ENCODE measurements at places on chromosomes 6 and 20.
A peak's percentile ranks its signal among the peaks of the same experiment; 100 is the strongest.

DNA sequence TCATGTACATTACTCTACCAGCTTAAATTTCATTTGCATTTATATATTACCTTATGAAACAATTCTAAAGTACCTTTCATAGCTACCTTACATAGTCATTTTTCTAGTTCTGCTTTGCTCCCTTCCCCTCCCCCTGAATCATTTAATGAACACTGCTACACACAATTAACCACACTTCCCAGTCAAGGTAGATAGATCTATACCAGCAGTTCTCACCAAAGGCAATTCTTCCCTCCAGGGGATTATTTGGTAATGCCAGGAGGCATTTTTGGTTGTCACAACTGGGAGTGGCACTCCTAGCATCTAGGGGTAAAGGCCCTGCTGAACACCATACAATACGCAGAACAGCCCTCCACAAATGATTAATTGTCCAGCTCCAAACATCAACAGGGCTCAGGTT lies 143.9 kb upstream of the SHLD1 start:
- no peak for DNase-seq

GRCh38 chr6:154822947-154823558 lies 89.8 kb downstream of the SCAF8 start:
- no peak for DNase-seq

- DNase-seq, result no peak
Measured at GRCh38 chr20:58277107-58277506, 32.4 kb upstream of the RAB22A start.

GRCh38 chr6:159533568-159533967 lies 159.5 kb downstream of the SOD2 start:
- peak; percentile 31 for DNase-seq

GRCh38 chr6:100212131-100212530 lies 218.1 kb upstream of the MCHR2 start:
- no peak for DNase-seq

DNA sequence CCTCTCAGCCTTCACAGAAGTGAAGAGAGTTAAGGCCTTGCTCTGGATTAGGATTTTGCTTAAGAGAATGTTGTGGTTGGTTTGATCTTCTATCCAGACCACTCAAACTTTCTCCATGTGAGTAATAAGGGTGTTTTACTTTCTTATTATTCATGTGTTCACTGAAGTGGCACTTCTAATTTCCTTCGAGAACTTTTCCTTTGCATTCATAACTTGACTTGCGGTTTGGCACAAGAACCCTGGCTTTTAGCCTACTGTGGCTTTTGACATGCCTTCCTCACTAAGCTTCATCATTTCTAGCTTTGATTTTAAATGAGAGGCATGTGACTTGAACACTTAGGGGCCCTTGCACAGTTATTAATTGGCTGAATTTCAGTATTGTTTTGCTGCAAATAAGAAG lies 166.1 kb upstream of the OPRM1 start:
- DNase-seq, result no peak

DNA sequence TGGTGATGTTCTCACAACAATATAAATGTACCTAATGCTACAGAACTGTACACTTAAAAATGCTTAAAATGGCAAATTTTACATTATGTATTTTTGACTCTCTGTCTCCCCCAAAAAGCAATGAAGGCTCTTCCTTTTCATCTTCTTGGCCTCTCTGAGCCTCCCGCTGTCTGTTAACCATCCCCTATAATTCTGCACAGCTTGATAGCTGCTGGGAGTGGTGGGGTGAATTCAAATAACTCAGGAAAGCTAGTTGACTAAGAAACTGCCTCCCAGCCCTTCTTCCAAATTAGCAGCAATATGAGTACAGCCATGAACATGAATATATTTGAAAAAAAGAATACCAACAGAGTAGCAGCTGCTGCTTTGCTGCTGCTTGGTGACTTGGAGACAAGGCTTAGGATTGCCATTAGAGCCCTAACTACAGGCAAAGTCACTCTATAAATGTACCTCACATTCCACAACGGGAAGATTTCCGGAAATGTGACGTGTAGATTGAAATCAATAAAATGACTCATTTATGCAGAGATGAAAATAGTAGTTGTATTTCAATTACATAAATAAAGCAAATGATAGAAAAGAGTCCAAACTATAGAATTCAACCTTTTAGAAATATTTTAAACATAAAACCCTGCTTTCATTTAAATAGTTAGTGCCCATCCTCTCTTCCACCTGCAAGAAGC lies 200.1 kb upstream of the HEY2 start:
- DNase-seq, result no peak

GRCh38 chr6:119116712-119117281 lies 38.3 kb upstream of the FAM184A start:
- no peak for DNase-seq

- no peak for DNase-seq
Measured at GRCh38 chr6:40399888-40400457, 187.2 kb downstream of the LRFN2 start.

GRCh38 chr20:54208548-54209176 lies 775 bp downstream of the PFDN4 start:
- DNase-seq, result peak; percentile 77

GRCh38 chr6:21764989-21765388 lies 171.4 kb downstream of the SOX4 start:
- no peak for DNase-seq

- no peak for DNase-seq
Measured at GRCh38 chr6:15955484-15955883, 173.4 kb upstream of the MYLIP start.

Measured in retina (tissue), 1 donor.